Natural killer cell (primary cell): ENCODE measurements at places on chromosomes 1 and 21. TPM values are rescaled to one million over a fixed set of nuclear protein-coding genes. Genes with fewer than 3 reads are reported as not detected.

DNA sequence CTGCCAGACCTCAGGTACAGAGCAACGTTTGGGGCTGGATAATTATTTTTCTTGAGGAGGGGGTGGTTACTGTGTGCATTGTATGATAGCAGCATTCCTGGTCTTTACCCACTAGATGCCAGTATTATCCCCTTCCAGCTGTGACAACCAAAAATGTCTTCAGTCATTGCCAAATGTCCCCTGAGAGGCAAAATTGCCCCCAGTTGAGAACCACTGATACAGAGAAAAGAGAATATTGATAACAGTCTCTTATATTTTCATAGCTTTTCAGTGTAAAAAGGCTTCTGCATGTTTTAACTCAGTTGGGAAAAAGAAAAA is 51.8 kb upstream of the SYT14 start:
- H3K27me3 ChIP-seq = no peaks in the 10 kb centered on the region
- no peaks in the 10 kb centered on the region for H3K36me3 ChIP-seq
- H3K4me3 ChIP-seq = no peak overlapping the region
- no peak overlapping the region for H3K27ac ChIP-seq
- no peak for DNase-seq

DNA sequence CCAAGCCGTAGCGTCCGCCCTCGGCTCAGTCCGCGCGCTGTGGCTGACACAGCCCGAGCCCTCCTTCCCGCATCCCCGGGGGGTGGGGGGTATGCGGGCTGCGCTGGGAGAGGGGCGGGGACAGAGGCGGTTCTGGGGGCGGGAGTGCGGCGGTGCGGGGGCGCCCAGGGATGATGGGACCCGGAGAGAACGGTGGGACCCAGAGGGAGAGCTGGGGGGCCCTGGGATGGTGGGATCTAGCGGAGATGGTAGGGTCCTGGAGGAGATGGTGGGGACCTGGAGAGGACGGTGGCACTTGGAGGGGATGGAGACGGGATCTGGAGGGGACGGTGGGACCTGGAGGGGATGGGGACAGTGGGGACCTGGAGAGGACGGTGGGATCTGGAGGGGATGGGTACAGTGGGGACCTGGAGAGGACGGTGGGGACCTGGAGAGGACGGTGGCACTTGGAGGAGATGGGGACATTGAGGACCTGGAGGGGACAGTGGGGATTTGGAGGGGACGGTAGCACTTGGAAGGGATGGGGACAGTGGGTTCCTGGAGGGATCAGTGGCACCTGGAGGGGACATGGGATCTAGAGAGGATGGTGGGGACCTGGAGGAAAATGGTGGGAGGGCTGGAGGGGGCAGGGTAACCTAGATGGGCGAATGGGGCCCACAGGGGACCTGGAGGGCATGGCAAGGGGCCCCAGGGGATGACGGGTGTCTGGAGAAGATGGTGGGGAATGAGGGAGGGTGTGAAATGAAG is 477 bp downstream of the SNAP47 start:
- DNase-seq = no peak
- H3K27me3 ChIP-seq = no peaks in the 10 kb centered on the region

ATAD3C gene
- total RNA-seq = 2.2 TPM

DNA sequence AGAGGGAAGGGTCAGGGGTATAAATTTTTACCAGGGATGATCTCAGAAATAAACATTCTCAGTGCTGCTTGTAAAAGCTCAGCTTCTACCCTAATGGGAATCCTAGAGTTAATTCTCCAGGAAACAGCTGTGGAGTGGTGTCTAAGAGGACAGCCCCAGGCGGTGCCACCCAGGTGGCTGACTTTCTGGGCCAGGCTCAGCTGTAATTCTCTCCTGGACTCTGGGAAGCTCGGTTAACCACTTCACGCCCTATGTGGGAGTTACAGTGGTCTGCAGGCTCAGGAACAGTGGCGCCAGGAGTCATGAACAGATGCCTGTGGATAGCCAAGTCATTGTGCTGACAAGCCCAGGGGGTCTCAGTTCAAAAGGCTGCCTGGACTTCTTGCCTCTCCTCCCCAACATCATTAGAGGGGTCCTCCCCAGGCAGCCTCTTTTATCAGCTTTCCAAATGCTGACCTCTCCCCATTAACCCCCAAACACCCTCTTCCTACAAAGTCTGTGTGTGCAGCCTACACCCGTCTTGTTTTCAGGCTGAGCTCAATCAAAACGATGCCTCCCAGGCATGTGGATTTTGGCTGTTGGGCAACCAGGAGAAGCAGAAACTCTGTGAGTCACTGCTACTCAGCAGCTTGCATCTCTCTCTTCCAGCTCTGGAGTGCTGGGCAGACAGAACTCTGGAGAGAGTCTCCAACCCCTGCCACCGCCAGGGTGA is 1.2 kb downstream of the HHIPL2 start:
- no peak overlapping the region for H3K27ac ChIP-seq
- no peaks in the 10 kb centered on the region for H3K36me3 ChIP-seq
- H3K4me3 ChIP-seq = no peak overlapping the region
- no peaks in the 10 kb centered on the region for H3K27me3 ChIP-seq
- DNase-seq = no peak

GRCh38 chr1:110785612-110786011 is 87.3 kb upstream of the CD53 start:
- H3K4me1 ChIP-seq = peaks cover 30% of the 10 kb centered on the region
- no peak for DNase-seq
- no peaks in the 10 kb centered on the region for H3K27me3 ChIP-seq

GUCA2A gene
- total RNA-seq = not detected

SSX2IP gene
- 35.8 TPM for total RNA-seq

A3GALT2 gene
- total RNA-seq = not detected

DNA sequence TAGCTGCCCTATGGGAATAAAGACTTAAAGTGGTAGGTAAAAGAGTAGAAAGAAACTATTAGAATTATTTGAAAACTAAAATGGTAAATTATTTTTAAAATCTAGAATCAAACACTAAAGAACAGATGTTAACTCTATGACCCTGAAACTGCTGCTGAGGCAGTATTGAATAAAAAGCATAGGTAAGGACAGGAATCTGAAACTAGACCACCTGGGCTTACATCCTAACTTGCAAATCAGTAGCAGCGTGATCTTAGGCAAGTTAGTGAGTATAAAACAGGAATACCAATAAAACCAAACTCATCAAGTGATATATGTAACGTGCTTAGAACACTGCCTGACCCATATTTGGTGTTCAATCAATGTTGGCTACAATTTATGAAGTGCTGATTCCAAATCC is 257.9 kb downstream of the VAV3 start:
- H3K36me3 ChIP-seq = peaks cover 24% of the 10 kb centered on the region
- no peaks in the 10 kb centered on the region for H3K27me3 ChIP-seq
- H3K4me3 ChIP-seq = no peak overlapping the region
- H3K27ac ChIP-seq = no peak overlapping the region

ANGPTL1 gene
- total RNA-seq = not detected

GRCh38 chr1:248779350-248779749 is 23.8 kb upstream of the LYPD8 start:
- no peaks in the 10 kb centered on the region for H3K4me1 ChIP-seq
- DNase-seq = no peak
- no peaks in the 10 kb centered on the region for H3K36me3 ChIP-seq
- no peak overlapping the region for H3K27ac ChIP-seq
- no peak overlapping the region for H3K4me3 ChIP-seq

- H3K4me1 ChIP-seq = peaks cover 60% of the 10 kb centered on the region
- peak overlapping the region; percentile 96 for H3K27ac ChIP-seq
- H3K4me3 ChIP-seq = peak overlapping the region; percentile 79
- peak; percentile 73 for DNase-seq
Measured at GRCh38 chr1:26788836-26789611, 1.3 kb downstream of the PIGV start.

PRELP gene
- total RNA-seq = not detected

DNA sequence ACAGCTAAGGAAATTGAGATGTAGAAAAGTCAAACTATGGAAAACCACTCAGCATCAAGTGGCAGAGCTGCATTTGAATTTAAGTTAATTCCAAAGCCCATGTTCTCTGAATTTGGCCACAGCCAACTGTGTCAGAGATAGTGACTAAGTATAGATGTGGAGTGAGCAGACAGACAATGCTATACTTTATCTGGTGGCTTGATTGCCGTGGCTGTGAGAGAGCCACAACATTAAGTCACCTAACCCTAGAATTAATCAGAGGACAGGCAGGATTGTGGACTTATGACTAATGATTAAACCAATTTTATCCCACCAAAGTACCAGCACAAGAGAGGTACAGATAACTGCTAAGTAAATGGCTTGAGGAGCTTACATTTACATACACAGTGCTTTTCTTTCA is 209.8 kb downstream of the TPR start:
- DNase-seq = no peak
- no peak overlapping the region for H3K4me3 ChIP-seq
- H3K36me3 ChIP-seq = no peaks in the 10 kb centered on the region

DNA sequence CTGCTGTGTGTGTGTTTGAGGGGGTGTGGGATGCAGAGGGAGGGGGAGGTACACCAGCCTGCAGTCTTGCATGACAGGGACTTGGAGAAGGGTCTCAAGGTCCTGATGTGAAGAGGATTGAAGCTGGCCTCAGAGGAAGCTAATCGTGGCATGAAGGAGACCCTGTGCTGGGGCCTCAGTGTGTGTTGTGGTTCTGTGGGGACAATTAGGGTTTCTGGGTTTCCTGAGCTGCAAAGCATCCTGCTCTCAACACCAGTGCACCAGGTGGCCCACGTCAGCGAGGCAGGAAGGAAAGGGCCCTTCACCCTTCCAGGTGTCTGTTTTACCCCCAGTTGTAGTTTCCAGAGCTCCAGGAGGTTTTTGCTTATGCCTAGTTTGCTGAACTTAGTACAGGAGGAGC is 52.8 kb downstream of the TENT5C start:
- no peak overlapping the region for H3K27ac ChIP-seq
- DNase-seq = peak; percentile 90
- H3K4me1 ChIP-seq = peaks cover 89% of the 10 kb centered on the region
- H3K36me3 ChIP-seq = no peaks in the 10 kb centered on the region

- H3K27ac ChIP-seq = no peak overlapping the region
- no peak for DNase-seq
- H3K4me1 ChIP-seq = no peaks in the 10 kb centered on the region
- H3K36me3 ChIP-seq = no peaks in the 10 kb centered on the region
- no peak overlapping the region for H3K4me3 ChIP-seq
- H3K27me3 ChIP-seq = no peaks in the 10 kb centered on the region
Measured at GRCh38 chr1:219813294-219813693, 115.1 kb downstream of the SLC30A10 start.

GRCh38 chr1:183379951-183380350 is 38.2 kb downstream of the NMNAT2 start:
- no peaks in the 10 kb centered on the region for H3K36me3 ChIP-seq
- no peaks in the 10 kb centered on the region for H3K27me3 ChIP-seq
- no peak overlapping the region for H3K27ac ChIP-seq
- no peaks in the 10 kb centered on the region for H3K4me1 ChIP-seq

DNA sequence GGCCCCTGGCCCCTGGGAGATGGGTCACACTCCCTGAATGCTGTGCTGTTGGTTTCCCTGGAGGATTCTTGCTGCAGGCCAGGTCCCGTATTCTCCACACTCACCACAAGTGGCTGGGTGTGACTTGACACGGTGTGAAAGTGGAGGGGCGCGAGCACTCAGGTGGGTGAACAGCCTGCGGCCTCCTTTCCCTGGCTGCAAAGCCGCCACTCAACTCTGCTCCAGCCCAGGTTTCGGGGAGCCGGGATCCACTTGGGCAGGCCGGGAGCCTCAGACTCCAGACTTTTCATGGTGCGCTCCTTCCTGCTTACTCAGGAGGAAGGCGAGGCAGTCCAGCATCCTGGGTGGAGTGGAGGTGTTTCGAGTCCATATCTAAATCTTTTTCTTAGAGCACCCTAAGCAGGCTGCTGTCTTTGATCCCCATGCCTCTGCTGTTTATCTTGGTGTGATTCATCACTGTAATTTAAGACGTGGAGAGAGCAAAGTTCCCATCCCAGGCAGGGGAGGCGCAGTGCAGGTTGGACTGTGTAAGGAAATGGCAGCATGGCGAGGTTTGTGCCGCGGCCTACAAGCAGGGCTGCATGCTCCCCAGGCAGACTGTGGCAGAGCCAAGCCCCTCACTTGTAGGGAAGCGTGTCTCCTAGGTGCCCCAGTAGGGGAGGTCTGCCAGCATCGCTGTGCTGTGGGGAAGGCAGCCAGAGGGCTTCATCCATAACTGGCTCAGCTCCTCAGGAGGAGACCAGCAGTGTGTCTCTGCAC is 29.6 kb downstream of the VANGL1 start:
- no peak overlapping the region for H3K4me3 ChIP-seq
- H3K27ac ChIP-seq = no peak overlapping the region
- no peaks in the 10 kb centered on the region for H3K36me3 ChIP-seq
- H3K27me3 ChIP-seq = no peaks in the 10 kb centered on the region
- H3K4me1 ChIP-seq = peaks cover 18% of the 10 kb centered on the region
- DNase-seq = no peak

DNA sequence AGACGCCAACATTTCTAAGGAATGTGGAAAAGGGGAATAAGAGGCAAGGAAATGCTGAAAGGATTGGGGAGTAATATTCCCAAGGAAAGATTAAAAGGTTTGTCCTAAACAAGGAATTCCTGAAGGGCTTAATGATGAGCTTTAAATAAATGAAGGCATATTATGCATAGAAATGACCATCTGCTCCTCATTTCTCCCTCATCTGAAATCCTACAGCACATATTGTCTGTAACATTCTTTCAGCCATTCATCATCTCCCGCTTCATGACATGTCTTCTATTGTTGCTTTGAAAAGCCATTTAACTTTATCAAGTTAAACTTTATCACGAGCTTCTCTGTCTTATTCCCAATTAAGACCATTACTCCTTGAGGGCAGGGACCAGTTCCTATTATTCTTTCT is 608.7 kb upstream of the PLXNA2 start:
- no peak for DNase-seq
- H3K4me3 ChIP-seq = no peak overlapping the region
- no peaks in the 10 kb centered on the region for H3K27me3 ChIP-seq
- H3K36me3 ChIP-seq = no peaks in the 10 kb centered on the region
- H3K4me1 ChIP-seq = no peaks in the 10 kb centered on the region
- no peak overlapping the region for H3K27ac ChIP-seq

GRCh38 chr1:171128463-171128862 is 37.8 kb downstream of the FMO3 start:
- no peak overlapping the region for H3K27ac ChIP-seq
- no peak for DNase-seq
- H3K4me1 ChIP-seq = no peaks in the 10 kb centered on the region
- no peaks in the 10 kb centered on the region for H3K36me3 ChIP-seq
- H3K27me3 ChIP-seq = no peaks in the 10 kb centered on the region

DNA sequence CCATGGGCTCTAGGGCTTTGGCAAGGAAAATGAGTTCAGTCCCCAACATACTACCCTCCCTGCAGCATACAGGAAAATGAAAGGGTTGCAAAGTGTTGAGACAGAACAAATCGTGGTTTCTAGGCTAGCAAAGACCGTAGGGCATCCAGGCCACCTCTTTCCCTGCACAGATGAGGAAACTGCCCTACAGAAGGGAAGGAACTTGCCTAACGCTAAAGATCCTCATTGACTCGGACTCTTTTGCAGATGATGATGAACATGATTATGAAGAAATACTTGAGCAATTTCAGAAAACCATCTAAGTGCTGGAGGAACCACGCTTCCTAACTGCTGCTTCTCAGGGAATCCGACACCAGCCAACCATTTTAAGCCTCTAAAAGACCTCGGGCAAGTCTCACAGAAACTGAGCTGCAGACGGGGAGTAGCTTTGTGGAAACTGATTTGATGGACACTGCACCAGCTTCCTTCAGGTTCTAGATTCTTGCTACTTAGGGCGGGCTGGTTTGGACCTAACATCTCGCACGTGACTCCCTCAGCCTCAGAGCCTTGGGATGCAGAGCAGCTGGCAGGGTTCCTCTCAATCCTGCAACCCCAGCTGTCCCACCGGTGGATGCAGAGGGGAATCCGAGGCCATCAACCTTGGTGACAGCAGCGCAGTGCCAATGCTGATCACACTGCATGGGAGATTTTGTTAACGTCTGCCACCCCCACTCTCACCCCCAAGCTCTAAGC is 13.4 kb downstream of the THEMIS2 start:
- peaks cover 63% of the 10 kb centered on the region for H3K36me3 ChIP-seq
- peaks cover 91% of the 10 kb centered on the region for H3K4me1 ChIP-seq
- peak overlapping the region; percentile 85 for H3K27ac ChIP-seq
- H3K27me3 ChIP-seq = no peaks in the 10 kb centered on the region
- no peak overlapping the region for H3K4me3 ChIP-seq

GGPS1 gene
- 26.0 TPM for total RNA-seq

ANKRD13C gene
- total RNA-seq = 32.8 TPM
